ENCODE measurements at places on chromosomes 3 and 15.

DNA sequence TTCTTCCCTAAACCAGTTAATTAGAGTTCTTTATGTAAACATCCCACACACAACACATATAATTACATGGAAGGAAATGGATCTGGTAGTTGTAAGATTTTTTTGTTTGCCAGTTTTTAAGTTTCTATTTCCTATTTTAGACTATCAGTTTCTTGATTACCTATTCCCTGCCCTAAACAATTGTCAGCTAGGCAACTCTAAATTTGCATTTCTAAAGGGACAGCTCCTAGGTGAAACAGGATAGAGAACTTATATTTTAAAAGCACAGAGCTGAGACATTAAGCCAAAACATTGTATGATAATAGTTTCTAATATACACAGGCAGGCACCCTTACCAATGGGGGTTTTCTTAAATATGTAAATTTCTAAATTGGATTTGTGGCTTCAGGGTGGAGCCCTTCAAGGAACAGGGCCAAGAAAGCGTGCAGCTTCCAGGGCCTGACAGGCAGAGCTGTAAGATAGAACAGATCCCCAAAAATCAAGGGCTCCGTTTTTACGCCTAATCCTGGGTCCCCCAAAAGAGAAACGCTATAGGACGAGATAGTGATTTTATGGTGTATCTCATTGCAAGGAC, 8.9 kb downstream of the LEKR1 start:
- DNase-seq: no peak

GRCh38 chr3:38139191-38139590, 730 bp downstream of the MYD88 start:
- no peak for DNase-seq

DNA sequence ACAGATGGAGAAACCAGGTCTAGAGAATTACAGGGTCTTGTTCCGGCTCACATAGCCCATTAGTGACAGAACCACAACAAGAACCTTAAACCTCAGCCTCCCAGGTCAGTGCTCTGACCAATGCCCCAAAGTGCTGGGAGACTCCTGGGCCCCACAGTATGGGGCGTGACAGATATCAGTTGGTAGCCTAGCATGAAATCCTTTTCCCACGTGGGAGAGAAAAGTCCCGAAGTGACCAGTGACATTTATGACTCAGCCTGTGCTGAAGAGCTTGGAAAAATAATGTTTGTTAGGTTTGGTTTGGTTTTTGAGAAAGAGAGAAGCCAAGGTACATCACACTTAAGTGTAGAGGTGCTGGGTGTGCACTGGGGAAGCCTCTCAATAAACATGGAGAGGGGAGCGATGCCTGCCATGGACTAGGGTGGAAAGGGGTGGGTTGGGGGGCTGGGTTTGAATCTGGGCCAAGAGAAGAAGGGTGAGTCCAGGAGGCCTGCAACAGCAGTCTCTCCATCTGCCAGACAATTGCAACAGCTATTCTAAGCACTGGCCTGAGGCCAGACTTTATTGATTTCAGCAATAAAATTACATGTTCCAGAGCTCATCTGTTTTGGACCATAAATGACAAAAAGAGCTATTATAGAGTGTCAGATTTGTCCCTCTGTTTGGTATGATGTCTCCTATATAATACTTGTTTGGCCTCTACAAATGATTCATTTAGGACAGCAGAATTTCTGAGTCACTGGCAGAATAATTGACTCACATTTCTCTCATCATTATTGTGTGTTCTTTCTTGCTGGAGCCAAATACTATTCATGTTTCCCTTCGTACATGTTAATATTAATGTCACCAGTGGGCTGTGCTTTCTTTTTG, 43.4 kb downstream of the C2CD4A start:
- DNase-seq: peak; percentile 41

GRCh38 chr3:41001556-41001955, 197.7 kb upstream of the CTNNB1 start:
- no peak for DNase-seq

DNA sequence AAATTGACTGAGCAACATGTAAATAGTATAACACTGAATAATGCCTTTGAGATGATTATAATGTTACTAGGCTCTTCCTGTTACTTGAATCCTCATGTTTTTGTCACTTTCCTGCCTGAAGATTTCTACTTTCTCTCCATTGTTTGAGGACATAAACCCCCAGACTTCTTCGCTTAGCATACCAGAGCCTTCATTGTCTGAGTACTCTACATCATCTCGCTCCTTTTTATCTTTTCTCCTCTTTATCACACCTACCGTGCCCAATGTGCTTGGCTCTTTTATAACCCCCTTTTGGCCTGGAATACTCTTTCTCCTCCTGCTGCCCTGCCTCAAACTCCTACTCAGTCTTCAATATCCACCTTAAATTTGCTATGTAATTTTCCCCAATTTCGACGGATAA, 30.3 kb upstream of the MGA start:
- DNase-seq: no peak

- DNase-seq: no peak
Observed at GRCh38 chr15:29518442-29518841, 248.8 kb upstream of the NSMCE3 start.
